PC-3 (cell line): ENCODE measurements at places on chromosomes 16 and 17.
A peak's percentile ranks its signal among the peaks of the same experiment; 100 is the strongest.

DNA sequence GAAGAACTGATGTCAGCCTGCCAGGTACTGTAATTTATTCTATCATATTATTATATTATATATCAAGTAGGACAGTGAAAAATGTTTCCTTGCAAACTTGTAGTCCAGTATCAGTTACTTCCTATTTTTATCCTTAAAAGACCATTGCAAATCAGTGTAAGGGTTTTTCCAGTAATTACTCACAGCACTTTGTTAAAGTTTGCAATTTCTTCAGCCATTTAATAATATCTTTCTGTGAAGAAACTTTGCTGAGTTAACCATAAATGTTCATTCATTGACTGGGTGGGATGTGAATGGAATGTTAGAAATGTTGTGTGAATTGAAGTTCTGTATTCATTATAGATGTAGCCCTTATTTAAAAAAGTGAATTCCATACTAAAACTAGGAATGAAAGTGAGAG lies 26.7 kb downstream of the HAPSTR1 start:
- DNase-seq = no peak

DNA sequence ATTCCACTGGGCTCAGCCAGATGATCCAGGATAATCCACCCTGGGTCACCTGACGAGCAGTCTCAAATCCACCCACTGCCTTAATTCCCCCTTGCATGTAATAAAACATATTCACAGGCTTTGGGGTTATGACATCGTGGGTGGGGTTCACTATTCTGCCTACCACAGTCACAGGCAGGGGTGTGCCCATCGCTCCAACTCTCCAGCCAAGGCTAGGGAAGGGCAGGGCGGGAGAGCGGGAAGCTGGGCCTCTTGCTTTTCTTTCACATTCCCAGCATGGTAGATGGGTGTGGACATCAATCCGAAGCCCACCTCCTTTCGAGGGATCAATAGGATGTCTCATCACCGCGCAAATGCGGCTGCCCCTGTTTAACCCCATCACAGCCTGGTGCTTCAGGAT lies 12.7 kb upstream of the CD300LD start:
- DNase-seq = no peak

DNA sequence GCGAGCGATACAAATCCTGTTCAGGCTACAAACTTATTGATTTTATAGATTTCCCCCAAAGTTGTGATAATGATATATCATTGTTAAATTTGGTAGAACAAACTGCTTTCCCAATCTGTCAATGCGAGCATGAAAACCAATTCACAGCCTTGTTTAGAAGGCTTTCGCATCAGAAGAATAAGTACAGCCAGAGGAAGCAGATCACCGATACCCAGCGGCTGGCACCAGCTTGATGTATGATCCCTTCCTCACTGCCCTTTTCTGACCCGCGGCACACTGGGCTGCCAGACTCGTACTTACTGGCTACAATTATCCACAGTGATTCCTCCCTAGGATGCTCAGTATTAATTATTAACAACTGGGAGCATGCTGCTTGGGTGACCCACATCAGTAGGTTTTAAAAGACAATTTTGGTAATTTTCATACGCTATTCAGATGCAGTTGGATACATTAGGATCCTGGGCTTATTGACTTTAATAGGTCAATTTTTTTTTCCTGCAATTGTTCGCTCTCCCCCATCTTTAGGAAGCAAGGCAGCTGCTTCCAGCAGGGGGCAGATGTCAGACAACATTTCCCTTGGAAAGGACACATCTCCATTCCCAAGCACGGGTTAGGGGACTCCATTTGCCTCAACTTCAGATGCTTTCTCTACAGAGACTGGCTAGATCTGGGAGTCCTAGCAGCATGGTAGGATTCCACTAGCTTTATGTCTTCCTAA lies 582.7 kb upstream of the PSMD7 start:
- peak; percentile 43 for DNase-seq

DNA sequence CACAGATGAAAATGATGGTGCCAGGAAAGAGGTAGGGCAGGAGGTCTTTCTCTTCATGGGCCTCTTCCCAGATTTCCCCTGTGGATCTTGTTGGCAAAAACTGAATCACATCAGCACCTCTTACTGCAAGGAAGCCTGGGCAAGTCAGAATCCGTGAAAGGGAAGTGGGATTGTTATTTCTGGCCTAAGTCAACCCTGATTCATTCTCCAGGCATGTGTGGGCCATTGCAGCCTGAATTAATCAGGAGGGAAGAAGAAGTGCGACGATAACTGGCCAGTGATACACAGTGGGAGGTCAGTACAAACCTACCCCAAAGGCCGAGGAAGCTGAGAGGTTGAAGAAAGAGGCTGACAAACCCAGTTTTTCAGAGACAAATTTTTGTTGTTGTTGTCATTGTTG lies 17.9 kb upstream of the NSMCE1 start:
- peak; percentile 85 for DNase-seq

DNA sequence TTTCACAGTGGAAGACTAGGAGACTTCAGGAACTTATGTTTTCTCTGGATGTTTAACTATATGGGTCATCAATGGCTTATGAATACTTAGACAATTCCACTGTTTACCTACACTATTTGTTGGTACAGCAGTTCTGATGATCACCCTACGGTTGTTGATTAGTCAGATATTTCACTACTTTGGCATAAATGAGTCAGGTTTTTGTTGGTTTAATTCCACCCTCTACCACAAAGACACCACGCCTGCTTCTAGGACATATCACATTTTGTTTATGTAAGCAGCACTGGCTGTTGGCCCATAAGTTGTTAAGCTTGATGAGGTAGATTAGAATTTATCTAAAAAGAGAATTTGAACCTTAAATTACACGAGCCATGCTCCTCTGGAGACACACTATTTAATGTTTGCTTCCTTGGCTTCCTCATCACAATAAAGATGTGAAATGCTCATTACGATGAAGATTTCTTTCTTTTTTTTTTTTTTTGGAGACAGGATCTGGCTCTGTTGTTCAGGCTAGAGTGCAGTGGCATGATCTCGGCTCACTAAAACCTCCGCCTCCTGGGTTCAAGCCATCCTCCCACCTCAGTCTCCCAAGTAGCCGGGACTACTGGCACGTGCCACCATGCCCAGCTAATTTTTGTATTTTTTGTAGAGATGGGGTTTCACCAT lies 4.3 kb downstream of the GDE1 start:
- peak; percentile 92 for DNase-seq

- no peak for DNase-seq
Observed at GRCh38 chr16:89371968-89372634, 118.3 kb downstream of the ANKRD11 start.

- DNase-seq = no peak
Observed at GRCh38 chr16:70634861-70635260, 11.5 kb upstream of the IL34 start.

- no peak for DNase-seq
Observed at GRCh38 chr17:28306954-28307401, 12.0 kb upstream of the TMEM97 start.

DNA sequence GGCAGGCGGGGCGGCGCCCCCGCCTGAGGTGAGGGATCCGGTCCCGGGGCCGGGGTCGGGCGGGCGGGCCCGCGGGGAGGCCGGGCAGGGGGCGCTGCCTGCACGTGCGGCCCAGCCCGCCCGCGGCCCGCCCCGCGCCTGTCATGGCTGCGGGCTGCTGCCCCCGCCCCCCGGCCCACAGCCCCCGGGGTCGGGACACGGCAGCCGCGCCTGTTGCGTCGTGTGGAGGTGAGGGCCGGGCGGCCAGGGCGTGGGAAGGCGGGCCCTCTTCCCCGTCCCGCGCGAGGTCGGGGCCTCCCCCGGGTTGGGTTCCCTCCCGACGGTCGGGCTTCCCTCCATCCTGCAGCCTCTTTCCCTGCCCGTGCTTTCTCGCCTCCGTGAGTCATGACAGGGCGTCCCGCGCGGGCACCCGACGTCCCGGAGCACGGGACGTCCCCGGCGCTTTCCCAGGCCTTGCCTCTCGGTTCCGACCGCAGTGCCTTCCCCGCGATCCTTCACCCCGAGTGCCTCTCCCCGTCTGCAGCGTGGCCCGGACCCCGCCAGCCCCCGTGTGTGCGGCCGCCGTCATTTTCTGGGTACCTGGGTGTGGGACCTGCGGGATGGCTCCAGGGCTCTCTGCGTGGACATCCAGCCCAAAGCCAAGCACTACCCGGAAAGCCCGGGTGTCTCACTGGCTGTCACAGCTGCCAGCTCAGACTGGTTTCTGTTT lies 76.7 kb downstream of the CHD9 start:
- DNase-seq = peak; percentile 50

DNA sequence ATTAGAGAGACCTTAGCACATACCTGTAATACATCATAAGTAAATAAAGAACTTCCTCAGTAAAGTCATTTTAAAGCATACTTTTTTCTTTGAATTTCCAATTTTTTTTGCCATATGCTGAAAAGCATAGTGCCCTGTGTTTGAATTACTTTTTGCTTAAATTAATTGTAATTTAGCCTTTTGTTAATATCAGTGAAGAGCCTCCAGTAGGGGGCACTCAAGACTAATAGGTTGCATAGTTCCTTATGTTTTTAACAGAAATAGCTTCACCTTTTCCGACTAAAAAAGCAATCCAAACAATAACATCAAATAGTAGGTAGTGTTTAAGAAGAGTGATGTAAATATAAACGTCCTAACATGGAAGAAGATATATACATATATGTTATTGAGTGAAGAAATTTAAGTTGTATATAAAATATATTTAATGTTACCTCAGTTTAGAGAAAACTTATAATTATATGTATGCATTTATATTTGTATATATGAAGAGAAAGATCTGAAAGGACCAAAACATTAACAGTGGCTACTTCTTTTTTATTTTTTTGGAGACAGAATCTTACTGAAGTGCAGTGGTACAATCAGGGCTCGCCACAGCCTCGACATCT lies 18.6 kb downstream of the RAD51C start:
- DNase-seq = peak; percentile 85

DNA sequence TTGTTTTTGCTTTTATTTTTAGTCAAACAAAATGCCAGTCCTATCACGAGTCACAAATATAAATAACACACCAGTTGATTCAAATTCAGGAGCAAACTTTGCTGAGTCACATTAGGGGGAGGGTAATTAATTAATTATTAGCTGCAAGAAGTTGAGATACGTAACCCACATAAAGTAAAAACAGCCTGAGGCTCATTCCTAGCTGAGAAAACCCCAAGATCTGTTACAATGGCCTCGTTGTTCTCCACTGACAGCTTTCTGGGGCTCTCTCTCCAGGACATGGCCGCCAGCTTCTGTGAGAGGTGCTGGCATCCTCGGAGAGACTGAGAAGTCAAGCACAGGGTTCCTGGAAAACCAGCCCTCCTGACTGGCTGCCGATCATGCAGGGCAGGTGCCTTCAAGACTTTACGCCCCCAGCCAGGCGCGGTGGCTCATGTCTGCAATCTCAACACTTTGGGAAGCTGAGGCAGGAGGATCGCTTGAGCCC lies 11.1 kb downstream of the RAB40B start:
- DNase-seq = no peak

DNA sequence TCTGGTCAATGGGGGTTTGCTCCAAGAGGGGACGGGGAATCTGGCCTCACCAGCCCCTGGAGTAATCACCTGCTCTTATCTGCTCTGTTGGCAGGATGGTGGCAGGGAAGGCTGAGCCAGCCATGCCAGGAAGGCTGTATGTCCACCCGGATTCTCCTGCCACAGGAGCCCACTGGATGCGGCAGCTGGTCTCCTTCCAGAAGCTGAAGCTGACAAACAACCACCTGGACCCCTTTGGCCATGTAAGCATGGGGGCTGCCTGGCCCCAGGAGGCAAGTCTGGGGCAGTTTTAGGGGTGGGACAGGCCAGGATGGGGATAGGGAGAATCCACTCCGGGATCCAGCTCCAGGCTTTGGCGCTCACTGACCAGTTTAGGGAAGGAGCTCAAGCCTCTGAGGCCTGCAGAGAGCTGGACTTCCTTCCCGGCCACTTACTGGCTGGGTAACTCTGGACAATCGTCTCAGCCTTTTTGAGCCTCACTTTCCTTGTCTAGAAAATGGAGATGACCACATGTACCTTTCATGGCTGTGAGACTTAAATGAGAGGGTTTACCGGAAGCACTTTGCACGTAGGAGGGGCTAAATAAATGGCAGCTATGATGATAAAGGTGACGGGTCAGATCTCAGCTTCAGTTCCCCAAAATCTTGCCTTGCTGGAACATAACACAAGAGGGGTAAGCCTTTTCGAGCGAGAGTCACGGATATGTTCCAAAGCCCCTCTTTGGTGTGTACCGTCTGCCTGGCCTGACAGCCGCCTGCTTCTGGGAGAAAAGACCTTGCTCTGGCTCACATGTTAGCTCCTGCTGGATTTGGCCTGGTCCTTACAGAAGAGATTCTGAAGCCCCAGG lies 15.4 kb downstream of the TBX4 start:
- peak; percentile 59 for DNase-seq

DNA sequence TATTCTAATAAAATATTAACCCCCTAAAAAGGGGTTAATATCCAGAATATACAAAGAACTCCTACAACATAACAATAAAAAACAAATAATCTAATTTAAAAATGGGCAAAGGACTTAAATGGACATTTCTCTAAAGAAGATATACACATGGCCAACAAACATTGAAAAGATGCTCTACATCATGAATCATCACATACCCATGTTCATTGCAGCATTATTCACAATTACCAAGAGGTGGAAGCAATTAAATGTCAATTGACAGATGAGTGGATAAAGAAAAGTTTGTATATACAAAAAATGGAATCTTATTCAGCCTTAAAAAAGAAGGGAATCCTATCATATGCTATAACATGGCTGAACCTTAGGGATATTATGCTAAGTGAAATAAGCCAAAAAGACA lies 36.8 kb downstream of the CPD start:
- no peak for DNase-seq

DNA sequence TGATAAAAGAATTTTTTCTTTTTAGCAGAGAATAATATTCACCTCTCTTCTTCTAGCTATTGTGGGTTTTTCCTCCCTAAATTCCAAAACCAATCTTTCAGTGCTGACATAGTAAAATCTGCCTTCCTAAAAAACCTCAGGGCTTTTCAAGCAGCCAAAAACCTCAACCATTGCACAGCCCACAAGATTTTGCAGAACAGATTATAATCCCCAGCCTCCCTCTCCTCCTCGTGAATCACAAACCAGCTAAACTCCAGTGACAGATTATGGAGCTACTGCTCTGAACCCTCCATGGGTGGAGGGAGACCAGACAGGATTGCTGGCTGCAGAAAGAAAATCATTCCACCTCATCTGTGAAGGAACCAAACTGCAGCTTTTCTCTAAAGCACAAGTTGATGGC lies 341.6 kb downstream of the SOX9 start:
- DNase-seq = peak; percentile 37

DNA sequence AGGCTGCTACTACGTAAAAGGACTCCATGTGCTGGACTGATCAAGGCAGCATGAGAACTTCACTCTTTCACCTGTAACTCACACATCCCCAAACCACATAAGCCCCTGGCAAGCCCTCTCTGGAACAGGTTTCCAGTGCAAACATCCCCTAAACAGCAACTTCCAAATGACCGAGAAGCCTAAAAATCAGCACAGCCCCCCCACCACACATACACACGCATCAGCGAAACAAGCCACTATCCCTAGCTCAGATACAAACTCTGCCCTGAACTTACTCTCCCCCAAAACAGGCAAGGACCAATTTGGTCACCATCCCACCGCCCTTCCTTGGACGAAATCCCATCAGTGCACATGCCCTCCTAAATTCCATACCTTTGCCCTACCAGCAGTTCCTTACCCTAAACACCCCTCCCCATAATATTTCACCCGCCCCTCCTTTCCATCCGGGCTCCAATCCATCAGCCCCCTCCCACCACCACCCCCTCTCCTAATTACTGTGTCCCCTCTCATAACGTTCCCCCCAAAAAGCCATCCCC lies 735 bp downstream of the LSM12 start:
- DNase-seq = peak; percentile 20

- no peak for DNase-seq
Observed at GRCh38 chr16:19919142-19919541, 34.5 kb upstream of the GPRC5B start.

- peak; percentile 89 for DNase-seq
Observed at GRCh38 chr17:4678448-4679026, 25.4 kb downstream of the PELP1 start.

GRCh38 chr17:45262516-45263476 lies 902 bp upstream of the SPATA32 start:
- DNase-seq = peak; percentile 75
